ENCODE measurements at places on chromosomes 5 and 9.

DNA sequence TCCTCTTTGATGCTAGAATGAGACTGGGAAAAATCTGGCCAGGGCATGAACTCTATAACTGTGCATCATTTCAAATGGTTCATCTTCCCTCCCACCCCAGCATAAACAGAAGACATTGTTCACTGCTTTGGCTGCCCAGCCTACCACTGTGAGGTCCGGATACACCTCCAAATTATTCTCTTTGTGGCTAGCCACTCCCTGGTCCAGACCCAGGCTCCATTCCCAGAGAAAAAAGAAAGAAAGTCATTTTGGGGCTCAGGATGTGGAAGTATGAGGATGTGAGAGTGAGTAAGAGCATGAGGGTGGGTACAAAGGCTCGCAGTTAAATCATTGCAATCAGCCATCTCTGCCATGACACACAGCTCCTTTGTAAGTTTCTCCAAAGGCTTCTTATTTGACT lies 559.2 kb downstream of the PSAT1 start:
- DNase-seq = no peak

DNA sequence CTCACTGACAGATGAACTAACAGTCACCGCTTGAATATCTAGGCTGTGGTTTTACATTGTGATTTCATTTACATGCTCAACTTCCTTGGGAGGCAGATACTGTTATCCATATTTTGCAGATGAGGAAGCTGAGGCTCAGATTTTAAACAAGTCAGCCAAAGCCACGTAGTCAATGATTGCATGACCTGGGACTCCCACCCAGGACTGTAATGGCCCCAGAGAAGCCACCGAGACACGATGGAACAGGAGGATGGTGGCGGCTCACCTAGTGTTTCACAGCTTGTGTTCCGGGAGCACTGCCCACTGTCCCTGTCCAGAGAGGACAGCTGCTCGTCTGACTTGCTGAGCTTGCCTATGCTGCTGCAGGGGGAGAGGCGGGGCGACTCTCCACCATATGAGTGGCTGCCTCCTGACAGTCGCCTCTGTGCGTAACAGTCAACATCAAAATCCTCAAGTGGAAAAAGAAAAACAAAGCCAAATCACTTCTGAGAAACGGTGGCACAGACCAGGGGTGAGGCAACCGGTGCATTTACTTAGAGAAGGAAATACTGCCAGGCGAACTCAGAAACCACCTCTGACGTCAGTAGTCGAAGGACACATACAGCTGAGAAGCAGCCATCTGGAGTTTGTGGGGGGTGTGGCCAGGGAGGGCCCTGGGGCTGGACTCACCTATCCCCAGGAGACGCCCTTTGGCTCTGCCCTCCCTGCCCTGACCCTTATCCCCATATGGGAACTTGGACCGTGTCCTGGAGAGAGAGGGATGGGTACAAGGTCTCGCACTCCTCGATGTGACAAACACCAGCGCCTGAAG lies 82.5 kb downstream of the PRRT1B start:
- no peak for DNase-seq

- DNase-seq = no peak
Observed at GRCh38 chr9:20646656-20647055, 24.4 kb upstream of the MLLT3 start.

DNA sequence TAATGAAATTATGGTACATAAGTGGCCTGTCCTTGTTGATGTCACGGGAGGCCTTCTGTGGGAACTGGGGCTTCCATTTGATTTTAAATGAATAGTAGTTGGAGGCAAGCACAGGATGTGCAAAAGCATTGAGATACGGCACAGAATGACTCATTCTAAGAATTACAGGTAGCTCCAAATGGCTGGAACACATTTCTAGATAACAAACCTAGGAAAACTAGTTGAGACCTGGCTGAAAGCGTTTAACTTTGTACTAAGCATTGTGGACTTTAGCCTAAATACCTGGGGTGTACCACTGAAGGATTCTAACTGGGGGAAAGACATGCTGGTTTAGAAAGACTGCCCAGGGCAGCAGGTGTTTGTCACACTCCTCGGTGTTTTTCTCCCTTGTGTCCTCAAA lies 9.4 kb downstream of the SKP2 start:
- DNase-seq = no peak

DNA sequence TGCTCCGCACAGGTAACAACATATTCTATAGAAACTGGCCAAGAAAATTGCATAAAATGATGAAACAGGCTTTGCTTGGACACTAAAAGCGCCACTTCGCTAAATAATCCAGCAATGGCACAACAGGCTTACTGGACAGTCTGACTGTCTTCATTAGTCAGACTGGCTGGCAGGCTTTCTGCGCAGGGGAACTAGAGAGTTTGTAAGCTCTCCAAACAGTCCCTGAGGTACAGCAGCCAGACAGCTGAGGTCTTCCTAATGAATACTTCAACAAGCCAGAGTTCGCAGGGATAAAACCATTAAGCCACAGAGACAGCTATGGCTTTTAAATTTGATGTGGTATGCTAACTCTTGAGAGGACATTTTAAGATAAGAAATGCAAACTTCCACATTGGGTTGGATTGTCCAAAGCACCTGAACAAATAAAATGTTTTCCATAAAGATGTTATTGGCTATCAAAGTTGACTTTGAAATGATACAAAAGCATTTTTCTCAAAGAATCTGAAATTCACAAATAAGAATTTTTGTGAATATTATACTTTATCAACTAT lies 20.7 kb downstream of the PLK2 start:
- DNase-seq = no peak

- no peak for DNase-seq
Observed at GRCh38 chr5:92956886-92957285, 624.1 kb downstream of the NR2F1-AS1 start.

DNA sequence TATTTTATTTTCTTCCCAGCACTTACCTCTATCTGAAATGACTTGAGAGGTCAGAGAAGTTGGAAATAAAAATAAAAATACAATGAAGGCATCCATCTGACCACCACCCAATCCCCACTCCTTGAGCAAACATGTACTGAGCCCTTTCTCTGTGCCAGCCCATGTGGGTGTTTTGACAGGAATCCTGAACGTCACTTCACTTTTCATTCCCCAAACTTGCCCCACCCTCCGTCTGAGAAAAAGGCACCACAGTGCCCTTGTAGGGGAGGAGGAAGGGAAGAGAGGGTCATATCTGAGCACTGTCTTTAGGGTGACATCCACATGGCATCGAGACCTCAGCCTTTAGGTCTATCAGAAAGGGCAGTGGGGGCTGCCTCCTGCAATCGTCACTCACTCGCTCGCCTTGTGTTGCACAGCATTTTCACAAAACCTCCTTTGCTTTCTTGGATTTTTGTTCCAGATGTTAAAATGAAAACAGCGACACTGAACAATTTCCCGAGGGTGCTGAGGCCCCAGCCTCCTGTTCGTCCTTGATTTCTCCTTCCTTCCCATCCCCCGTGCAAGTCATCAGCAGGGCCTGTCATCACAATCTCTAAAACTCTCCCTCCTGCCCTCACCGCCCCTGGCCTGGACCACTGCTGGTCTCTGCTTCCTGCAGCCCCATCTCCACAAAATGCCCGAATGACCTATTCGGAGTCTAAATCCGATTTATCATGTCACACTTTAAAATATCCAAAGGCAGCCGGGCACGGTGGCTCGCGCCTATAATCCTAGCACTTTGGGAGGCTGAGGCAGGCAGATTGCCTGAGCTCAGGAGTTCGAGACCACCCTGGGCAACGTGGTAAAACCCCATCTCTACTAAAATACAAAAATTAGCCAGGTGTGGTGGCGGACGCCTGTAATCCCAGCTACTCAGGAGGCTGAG lies 13.0 kb downstream of the HIGD2A start:
- no peak for DNase-seq

DNA sequence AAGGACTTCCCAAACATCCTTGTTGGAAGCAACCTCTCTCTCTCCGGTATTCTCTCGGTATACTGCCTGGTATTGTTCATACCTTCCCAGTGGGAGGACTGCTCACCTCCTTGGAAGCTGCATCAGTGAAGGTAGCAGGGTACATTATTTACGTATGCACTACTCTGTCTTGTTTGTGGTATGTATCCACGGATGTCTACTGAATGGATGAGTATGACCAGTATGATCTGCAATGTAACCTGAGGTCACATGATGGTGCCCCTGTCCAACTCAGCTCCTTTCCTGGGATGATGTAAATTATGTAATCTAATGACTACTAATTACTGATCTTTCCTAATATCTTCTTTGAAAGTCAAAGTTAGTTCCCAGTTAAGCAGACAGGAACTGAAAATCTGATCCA lies 32.1 kb downstream of the CEMIP2 start:
- DNase-seq = no peak

DNA sequence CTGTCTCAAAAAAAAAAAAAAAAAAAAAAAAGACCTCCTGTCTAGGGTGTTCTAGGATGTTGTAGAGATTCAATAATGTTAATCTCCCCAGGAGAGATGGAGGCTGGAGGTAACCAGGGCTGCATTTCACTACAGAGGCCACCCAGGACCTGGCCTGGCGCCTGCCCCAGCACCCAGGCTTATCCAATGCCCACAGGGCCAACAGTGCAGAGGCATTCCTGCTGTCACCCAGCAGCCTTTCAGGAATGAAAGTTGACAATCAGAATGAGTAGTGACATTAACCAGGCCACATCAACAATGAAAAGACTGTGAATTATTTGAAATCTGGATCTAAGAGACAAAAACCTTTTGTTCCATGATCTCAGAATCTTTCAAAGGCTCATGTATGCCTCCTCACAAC lies 36.2 kb upstream of the GABRP start:
- no peak for DNase-seq

- DNase-seq = no peak
Observed at GRCh38 chr9:112831969-112832368, 58.7 kb downstream of the SLC46A2 start.

DNA sequence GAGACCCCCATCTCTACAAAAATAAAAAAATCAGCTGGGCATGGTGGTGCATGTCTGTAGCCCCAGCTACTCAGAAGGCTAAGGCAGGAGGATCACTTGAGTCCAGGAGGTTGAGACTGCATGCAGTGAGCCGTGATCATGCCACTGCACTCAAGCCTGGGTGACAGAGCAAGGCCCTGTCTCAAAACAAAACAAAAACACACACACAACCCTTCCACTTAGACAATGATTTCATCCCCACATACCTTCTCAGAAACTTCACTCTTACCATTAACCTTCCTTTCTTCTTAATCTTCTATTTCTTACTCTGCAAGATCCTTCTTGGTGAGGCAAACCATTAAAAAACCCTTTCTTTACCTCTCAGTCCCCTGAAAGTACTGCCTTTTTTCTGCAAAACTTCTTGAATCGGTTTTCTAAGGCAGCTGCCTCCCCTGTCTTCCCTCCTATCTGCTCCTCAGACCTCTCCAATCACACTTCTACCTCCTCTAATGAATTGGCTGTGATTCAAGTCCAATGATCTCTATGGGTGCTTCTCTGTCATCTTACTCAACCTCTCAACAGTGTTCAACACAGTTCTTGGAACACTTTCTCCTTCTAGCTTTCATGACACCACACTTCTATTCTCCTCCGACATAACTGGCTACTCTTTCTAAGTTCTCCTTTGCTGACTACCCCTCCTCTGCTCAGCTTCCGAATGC lies 47.3 kb downstream of the PFDN1 start:
- no peak for DNase-seq

DNA sequence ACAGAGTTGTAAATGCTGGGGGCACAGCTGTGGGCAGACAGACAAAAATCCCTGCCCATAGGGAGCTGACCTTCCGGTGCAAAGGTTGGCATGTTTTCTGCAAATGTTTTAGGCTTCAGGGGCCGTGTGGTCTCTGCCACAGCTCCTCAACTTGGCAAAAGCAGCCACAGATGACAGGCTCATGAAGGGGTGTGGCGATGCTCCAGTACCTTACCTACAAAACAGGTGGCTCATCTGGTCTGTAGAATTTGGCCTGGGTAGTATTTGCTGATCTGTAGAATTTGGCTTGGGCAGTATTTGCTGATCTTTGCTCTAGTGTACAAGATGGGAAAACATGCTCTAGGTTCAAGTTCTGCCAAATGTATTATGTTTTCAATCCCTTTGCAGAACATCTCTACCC lies 283.9 kb downstream of the GADD45G start:
- DNase-seq = no peak

- no peak for DNase-seq
Observed at GRCh38 chr5:121189342-121190305, 662.1 kb upstream of the FTMT start.

DNA sequence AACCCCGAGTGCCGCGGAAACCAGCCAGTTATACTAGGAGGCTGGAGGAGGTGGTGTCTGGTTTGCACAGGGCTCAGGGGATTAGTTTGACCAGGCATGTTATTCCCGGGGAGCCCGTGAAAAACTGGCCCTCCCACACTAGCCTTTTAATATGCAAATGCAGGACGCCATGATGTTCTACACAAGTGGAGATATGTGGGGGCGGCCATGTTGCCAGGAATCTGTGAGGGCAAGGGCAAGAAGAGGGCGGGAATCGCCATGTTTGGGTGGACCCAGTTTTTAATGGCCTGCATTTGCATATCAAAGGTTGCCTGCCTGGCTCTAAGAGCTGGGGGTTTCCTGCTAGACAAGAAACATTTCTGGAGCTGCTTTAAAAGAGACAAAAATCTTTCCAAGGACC lies 940.7 kb downstream of the CDH18 start:
- no peak for DNase-seq

DNA sequence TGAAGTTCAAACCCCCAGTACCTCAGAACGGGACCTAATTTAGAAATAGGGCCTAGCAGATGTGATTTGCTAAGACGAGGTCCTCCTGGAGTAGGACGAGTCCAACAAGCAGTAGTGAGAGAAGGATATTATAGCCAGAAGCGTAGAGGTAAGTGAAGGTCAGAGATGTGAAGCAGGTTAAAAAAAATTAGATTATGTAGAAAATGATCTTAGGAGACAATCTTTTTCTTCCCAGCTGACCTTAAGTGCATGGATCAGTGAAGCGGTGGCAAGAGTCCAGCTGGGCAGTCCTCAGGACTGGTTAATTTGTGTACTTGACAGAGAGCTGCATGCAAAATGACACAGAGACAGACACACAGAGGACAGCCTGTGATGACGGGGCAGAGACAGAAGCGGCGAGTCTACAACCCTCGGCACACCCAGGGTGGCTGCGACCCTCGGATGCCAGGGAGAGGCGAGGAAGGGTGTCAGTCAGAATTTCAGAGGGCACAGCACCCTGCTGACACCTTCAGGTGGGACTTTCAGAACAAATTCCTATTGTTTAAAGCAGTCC lies 131.4 kb upstream of the IRX4 start:
- DNase-seq = no peak

DNA sequence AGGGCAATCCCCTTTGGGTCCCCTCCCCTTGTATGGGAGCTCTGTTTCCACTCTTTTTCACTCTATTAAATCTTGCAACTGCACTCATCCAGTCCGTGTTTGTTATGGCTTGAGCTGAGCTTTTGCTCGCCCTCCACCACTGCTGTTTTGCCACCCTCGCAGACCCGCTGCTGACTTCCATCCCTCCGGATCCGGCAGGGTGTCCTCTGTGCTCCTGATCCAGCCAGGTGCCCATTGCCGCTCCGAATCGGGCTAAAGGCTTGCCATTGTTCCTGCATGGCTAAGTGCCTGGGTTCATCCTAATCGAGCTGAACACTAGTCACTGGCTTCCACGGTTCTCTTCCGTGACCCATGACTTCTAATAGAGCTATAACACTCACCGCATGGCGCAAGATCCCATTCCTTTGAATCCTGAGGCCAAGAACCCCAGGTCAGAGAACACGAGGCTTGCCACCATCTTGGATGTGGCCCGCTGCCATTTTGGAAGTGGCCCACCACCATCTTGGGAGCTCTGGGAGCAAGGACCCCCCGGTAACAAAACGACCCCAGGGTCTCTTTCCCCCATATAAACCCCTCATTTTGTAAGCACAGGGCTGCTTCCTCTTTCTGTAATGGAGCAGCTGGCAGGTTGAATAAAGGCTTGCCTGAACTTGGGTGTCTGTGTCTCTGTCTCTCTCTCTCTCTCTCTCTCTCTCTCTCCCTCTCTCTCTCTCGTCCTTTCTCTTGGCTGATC lies 1166.2 kb downstream of the TAF11L14 start:
- DNase-seq = no peak

All from stimulated activated CD4-positive, alpha-beta T cell treated with anti-CD3 and anti-CD28 coated beads, TNF-alpha, amount 100 ng/mL, for 1 hour (primary cell).